ENCODE measurements at places on chromosomes 16 and 17.

DNA sequence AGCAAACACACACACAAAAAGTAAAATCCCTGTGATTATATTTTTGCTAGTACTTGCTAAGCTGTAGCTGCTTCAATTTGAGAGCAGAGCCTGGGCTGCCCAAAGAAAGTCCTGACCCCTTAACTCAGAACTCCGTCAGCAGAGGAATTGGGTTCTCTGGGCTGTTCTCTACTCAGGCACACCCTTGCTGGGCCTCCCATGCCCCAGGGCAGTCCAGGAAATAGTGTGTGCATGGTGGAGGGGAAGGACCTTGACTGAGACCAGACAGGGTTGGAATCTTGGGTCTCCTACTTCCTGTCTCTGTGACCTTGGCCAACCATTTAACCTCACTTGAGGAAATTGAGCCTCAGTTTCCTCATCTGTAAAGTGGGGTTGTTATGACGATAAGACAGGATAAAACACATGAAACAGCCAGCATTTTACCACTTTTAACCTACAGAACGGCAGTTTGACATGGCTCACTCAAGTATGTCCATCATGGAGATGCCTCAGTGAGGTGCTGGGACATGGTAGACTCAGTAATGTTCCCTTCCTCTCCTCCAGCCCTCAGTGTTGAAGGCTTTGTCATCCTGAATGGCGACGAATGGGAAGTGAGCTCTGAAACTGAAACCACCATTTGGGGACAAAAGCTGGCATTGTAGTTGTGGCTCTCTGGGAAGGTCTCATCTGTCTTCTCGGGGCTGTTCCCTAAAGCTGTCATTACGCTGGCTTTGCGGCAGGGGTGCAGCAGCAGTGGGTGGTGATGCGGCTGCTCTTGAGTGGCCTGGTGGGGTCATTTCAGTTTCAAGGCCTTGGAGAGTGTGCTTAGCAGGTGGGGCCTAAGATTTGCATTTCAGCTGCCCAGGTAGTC, 74.9 kb downstream of the CMIP start:
- no peak for DNase-seq

DNA sequence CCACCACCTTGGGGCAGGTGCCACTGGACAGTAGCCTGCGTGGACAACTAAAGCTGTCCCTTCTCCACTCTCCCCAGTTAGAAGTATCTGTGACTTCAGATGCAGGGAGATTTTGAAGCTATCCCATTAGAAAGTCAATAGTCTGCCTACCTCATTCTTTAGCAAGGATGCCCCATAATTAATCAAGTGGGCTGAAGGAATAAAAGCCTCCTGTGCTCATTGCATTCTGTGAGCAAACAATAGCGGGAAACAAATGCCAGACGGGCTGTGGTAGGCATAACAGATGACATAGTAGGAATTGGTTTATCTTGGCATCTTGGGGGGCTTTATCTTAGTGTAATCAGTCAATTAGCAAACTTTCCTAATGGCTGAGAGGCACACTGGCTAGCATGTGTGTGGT, 96.7 kb upstream of the HSBP1 start:
- DNase-seq = no peak

GRCh38 chr16:52372313-52372712, 174.6 kb downstream of the TOX3 start:
- no peak for DNase-seq

DNA sequence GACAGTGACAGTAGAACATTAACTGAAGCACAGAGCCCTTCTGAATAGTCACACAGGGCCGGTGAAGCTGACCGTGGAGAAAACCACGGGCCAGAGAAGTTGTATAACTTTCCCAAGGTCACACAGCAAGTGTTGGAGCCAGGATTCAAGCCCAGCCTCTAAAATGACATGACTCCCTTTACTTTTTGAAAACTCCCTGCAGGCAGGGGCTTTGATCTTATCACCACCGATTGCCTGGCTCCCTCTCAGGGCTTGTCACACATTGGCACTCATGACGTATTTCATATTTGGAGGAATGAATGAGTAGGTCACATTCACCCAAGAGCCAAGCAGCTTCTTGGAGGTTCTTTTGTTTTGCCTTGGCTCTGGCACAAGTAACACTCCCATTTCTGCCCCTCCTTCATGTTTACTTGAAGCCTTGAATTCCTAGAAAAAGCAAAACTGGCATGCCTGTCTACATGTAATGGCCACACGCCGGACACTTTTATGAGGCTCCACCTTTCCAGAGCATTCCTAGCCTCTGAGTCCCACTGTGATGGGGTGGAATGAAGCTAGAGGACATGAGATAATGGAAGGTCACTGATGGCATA, 13.3 kb upstream of the RBBP6 start:
- no peak for DNase-seq

- DNase-seq = no peak
Measured at GRCh38 chr16:71250461-71251235, 20.1 kb upstream of the HYDIN start.
